ENCODE measurements at places on chromosomes 13 and 19.

DNA sequence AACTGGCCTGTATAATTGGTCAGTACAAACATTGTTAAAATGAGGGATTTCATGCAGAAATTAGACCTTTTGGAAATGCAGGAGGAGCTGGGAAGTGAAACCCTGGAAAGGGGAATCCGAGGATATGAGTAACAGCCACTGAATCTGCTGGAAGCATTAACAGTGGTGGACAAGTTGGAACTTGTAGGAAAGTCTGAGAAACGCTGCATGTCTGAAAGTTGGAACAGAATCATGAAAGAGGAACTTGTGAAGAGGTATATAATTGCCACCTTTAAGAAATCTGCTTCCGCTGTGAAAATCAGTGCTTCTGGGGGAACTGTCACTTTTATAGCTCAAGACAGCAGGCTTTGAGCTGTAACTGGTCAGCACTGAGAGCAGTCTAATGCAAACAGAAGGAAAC is 716.5 kb upstream of the PRR20A start:
- no peak for DNase-seq

DNA sequence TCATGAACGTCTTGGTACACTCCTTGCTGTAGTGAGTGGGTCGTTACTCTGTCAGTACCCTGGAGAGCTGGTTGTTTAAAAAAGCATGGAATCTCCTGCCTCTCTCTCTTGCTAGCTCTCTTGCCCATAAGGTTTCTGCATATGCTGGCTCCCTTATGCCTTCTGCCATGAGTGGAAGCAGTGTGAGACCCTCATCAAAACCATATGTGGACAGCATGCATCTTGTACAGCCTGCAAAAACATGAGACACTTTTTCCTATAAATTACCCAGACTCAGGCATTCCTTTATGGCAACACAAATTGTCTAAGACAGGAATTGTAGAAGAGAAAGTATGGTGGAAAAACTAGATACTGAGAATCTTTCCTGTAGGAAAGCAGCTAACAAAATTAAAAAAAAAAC is 516.3 kb downstream of the SLITRK6 start:
- DNase-seq: no peak

GRCh38 chr19:1025960-1026782 is at the start of gene CNN2:
Gene CNN2, plus strand, starts transcription at chr19:1026608. Its CDS starts 54 bp downstream, at chr19:1026662.
- no peak for DNase-seq

DNA sequence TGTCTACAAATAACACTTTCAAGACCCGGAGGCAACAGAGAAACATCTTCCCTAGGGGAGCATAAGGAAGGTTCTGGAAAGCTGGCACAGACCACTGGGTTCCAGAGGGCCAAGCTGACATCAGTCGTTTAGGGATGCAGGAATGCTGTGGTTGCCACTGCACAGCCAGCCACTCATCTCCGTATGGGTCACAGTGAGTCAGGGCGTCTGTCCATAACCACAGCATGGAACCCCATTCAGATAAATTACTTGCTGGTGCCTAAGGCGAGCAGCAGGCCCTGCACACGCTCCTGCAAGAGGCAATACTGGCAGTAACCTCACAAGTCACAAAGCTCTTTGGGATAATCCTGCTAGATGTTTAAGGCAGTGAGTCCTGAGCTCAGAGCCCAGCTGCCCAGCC is 140.9 kb upstream of the UBL3 start:
- no peak for DNase-seq

DNA sequence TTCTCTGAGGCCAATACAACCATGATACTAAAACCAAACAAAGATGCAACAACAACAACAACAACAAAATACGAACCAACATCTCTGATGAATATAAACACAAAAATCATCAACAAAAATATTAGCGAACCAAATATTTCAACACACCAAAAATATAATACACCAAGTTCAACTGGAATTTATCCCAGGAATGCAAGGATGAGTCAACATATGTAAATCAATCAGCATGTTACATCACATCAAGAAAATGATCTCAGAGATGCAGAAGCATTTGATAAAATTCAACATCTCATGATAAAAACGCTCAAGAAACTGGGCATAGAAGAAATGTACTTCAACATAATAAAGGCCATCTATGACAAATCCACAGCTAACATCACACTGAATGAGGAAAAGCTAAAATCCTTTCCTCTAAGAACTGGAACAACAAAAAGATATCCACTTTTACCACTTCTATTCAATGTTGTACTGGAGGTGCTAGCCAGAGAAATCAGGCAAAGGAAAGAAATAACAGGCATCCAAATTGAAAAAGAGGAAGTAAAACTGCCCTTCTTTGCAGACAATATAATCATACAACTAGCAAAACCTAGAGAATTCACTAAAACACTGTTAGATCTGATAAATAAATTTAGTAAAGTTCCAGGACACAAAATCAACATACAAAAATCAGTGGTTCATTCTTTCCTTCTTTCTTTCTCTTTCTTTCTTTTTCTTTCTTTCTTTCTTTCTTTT is 2448.7 kb upstream of the PCDH20 start:
- DNase-seq: no peak

- no peak for DNase-seq
Observed at GRCh38 chr13:50106559-50106958, 91.3 kb downstream of the KCNRG start.

DNA sequence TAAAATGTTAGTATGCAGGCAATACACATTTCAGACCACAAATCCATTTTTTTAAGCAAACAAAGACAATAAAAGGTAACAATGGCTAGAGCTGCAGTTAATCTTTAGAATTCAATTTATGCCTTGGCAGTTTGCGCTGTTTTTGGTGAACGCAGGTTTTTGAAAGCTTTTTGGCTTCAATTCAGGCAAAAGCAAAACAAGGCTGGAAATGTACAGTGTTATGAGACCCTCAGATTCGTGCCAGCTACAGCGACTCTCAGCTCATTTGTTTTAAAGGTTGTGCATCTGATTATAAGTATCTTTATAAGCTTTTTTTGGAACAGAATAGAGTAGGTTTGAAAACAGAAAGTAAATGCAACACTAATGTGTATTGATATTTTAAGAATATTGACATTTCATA is 63.6 kb upstream of the SOX1 start:
- no peak for DNase-seq

DNA sequence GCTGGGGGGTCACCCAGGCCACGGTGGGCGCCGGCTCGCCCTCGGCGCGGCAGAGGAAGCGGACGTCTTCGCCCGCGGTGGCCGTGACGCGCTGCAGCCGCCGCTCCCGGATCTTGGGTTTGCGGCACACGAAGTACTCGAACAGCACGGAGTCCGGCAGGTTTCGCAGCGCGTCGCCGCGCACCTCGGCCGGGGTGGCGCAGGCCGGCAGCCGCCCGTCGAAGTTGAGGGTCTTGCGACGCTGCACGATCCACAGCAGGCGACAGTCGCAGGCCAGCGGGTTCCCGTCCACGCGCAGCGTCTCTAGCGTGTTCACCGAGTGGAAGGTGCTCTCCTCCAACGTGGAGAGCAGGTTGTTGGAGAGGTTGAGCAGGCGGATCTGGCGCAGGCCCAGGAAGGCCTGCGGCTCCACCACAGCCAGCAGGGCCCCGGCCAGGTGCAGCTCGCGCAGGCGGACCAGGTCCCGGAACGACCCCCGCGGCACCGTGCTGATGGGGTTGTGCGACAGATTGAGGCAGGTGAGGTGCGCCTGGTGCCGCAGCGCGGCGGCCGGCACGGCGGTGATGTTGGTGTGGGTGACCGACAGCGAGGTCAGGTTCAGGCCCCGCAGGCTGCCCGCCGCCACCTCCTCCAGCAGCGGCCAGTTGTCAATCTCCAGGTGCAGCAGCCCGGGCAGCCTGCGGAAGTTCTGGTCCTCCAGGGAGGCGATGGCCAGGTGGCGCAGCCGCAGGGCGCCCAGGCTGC is 8.6 kb upstream of the PEAK3 start:
- DNase-seq: no peak

- no peak for DNase-seq
Observed at GRCh38 chr19:32865326-32865725, 4.2 kb downstream of the SLC7A9 start.

- no peak for DNase-seq
Observed at GRCh38 chr19:435707-436412, 25.0 kb downstream of the SHC2 start.

GRCh38 chr19:3684817-3685410 is 15.4 kb downstream of the PIP5K1C start:
- DNase-seq: no peak

- DNase-seq: no peak
Observed at GRCh38 chr13:50124536-50125303, 109.5 kb downstream of the KCNRG start.

- no peak for DNase-seq
Observed at GRCh38 chr13:113539822-113540221, 44.7 kb upstream of the TFDP1 start.

- DNase-seq: no peak
Observed at GRCh38 chr19:12727745-12728433, 4.2 kb upstream of the TNPO2 start.

DNA sequence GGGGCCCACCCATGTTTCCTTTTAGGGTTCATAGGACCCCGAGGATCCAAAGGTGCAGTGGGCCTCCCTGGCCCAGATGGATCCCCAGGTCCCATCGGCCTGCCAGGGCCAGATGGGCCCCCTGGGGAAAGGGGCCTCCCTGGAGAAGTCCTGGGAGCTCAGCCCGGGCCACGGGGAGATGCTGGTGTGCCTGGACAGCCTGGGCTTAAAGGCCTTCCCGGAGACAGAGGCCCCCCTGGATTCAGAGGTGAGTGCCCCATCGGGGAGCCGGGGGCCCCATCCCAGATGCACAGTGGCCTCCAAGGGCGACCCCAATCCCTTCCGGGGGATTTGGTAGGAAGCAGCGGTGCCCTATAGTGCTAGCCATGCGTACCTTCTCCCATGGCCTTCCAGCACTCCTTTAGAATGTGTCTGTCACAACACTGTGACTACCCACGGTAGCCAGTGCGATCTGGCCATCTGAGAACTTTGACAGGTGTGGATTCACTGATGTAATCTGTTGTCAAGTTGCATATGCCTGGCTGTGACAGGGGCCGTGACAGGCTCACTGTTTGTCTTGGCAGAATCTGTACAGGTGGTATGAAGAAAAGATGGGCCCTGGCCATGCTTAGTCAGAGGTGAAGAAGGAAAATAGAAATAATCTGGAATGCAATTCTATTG is 88.5 kb downstream of the RAB20 start:
- DNase-seq: no peak

DNA sequence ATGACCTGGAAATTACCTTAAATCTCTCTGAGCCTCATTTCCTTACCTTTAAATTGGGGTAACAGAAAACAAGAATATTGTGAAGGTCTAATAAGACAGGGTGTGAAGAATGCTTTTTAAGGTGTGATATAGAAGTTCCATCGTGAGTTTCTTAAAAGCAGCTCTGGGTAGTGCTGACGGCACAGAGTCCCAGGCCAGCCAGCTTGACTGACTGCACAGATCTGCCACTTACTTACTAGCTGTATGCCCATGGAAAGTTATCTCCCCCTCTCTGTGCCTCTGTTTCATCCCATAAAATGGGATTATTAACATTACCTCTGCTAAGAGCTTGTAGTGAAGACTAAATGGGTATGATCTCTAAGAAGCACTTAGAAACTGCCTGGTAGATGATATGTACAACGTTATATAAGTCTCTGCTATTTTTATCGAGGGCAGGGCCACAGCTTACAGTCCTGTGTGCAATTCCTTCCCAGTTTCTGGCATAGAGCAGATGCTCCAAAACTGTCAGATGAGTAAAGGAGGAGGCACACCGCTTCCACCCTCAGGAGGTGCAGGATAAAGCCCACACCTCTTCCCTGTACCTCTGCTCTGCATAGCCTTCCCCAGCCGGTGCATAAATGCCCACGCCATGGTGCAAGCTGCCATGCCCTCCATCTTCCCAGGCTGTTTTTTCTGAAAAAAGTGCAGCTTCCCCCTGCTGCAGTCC is 99.6 kb downstream of the MBNL2 start:
- no peak for DNase-seq

GRCh38 chr13:49546561-49546960 is 38.8 kb downstream of the RCBTB1 start:
- DNase-seq: no peak

- no peak for DNase-seq
Observed at GRCh38 chr19:55528030-55528803, 8.7 kb downstream of the SBK2 start.

- DNase-seq: no peak
Observed at GRCh38 chr19:37227996-37228395, 10.0 kb downstream of the ZNF383 start.

DNA sequence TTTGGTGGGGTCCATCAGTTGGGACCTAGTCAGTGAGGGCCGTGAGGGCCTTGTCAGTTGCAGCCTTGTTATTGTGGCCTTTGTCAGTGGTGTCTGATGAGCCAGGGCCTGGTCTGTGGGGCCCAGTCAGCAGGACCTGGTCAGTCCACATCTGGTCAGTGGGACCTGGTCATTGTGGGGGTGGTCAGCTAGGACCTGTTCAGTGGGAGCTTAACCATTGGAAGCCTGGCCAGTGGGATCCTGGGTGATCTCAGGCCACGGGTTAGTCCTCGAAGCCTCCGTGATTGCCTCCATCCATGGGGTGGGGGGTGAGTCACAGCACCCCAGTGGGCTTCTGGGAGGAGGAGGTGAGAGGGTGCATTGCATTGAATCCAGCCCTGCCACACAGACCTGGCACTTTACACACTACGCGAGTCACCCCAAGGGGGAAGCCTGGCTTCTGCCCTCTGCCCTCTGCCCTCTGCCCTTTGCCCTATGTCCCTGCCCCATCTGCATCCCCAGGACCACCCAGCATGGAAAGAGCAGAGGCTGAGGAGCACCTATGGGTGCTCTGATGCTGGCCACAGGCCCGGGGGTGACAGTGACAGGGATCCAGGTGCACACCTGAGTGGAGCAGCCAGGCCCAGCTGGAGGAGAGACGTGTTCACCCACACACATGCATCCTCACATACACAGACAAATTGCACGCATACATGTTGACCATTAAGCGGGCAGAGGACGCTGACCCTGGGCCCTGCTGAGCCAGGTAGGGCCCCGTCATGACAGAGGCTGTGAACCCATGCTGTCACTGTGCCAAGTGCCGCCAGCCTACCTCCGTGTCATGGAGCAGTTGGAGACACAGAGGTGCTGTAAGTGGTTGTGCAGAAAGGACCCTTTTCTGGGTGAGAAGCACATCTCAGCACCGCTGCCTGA is 59.8 kb upstream of the TPM4 start:
- DNase-seq: no peak

- no peak for DNase-seq
Observed at GRCh38 chr19:18915639-18916038, 3.5 kb downstream of the COPE start.

GRCh38 chr13:33191425-33192210 is 93.9 kb downstream of the STARD13 start:
- no peak for DNase-seq

GRCh38 chr13:84739021-84739420 is 856.7 kb upstream of the SLITRK1 start:
- no peak for DNase-seq

GRCh38 chr13:97194479-97194878 is 27.7 kb upstream of the MBNL2 start:
- no peak for DNase-seq

DNA sequence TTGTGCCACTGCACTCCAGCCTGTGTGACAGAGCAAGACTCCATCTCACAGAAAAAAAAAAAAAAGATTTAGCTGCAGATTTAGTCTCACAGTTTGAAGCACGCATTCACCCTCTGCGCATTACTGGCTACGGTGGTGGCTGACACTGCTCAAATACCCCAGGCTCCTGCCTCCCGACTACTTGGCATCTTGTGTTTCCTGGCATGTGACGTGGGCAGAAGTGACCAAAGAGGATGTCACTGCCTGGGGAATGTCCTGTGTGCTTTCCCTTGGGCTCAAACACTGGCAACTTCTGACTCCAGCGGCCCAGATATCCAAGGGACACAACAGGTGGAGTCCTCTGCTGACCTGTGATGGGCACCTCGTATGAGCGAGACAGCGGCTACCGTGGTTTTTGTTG is 24.7 kb upstream of the EIF3G start:
- no peak for DNase-seq

- DNase-seq: no peak
Observed at GRCh38 chr13:91216928-91217700, 130.4 kb upstream of the MIR17HG start.

All from esophagus squamous epithelium (tissue), 5 donors.